ENCODE measurements at places on chromosomes 6 and 20.

DNA sequence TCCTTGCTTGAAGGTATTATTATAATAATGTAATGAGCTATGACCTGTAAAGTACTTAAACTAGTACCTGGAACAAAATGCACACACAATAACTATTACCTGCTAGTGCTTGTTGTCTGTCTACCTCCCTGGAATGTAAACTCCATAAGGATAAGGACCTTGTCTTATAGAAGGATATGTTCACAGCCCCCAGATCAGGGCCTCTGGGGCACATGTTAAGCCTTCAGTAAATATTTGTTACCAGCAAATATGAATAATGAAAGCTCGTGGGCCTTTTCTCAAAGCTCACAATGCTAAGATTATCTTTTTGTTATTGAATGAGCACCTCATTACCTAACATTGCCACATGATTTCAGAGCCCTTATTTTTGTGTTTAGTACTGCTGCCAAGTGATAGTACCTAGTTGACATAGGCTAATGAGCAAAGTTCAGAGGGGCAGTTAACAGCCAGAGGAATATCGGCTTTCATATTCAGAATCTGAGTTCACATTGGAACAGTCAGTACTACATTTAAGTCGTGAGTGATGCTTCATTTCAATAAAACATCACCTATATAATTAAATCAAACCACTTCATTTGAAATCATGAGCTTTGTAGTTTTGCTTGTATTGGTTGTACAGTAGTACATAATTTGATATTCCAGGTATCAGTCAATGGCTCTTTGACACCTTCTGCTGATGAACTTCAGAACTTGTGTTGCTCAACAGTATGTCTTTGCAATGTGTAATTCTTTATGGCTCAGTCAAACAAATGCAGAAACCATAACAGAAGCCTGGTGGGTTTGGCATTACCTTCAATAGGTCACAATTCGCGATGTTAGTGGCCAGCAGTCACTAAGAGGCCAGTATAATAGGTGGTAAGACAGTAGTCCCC is 11.8 kb upstream of the SMLR1 start:
- DNase-seq, result no peak

- DNase-seq, result no peak
These were observed 3.2 kb downstream of the USP45 start for GRCh38 chr6:99512033-99512432.

DNA sequence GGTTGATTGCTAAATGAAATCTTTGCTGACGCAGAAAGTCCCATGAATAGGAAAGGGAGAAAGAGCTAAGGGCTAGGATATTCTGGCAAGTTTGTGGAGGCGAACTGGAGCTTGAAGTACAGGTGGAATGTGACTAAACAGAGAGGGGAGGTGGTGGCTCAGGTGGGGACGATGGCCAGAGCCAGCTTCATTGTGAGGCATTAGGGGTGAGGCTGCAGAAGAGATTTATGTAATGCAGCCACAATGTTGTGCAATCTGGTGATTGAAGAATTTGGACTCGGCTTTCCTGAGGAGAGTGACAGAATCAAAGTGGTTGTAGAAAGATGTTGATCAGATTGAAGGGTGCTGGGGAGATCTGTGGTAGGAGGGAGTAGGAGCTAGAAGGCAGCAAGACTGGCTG is 42.9 kb upstream of the SPACA1 start:
- DNase-seq, result no peak

GRCh38 chr20:58388028-58388601 is 914 bp upstream of the VAPB start:
- no peak for DNase-seq

DNA sequence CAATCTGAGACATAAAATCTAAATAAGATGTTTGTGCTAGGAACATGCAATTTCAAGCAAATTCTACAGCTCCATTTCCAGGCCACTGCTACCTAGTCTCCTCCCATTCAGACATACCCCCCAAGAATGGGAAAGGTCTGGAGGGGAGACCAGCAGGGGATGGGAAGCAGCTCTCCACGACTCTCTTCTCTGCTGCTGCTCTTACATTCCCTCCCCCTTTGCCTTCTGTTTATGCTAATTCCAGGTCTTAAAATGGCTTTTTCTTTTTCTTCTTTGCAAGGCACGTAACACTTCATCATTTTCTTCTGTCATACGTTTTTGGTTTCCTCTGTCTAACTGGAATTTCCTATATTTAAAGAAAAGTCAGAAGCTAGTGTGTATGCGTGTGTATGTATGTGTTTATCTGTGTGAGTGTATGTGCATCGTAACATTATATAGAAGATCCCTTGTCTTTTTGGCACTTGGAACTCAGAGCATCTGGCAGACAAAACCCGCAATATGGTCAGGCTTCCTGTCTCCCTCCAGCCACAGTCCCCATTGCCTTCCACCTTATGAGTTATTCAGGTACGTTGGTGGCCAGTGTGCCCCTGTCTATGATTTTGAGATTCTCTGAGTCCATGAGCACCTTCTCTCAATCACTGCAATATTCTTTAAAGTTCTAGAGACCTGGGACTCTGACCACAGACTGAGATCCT is 493.7 kb downstream of the BTBD3 start:
- DNase-seq, result no peak

- DNase-seq, result no peak
These were observed 8.8 kb downstream of the RPL10A start for GRCh38 chr6:35477028-35477427.

- DNase-seq, result peak; percentile 86
These were observed 21.0 kb upstream of the PRELID3B start for GRCh38 chr20:59063358-59064213.

DNA sequence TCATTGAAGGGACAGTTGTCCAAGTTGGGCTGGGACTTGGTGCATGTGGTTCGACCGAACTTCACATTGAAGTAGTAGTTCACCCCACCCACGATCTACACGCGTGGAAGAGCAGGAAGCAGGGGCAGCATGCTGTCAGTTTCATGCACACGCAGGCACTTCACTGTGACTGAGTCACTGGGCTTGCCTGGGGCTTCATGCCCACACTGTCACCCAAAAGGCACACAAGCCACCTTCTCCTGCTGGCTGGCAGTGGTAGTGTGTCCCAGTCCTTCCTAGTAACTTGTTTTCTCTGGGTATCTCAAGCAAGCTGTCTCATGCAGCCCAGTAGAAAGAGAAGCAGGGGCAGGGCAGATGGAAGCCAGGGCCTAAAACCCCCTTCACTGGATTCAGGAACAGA is 2.0 kb downstream of the CST5 start:
- no peak for DNase-seq

GRCh38 chr6:18883851-18884250 is 496.7 kb downstream of the RNF144B start:
- no peak for DNase-seq

GRCh38 chr6:128981716-128982115 is 98.8 kb downstream of the LAMA2 start:
- DNase-seq, result no peak

- DNase-seq, result no peak
These were observed 642 bp downstream of the NKX2-2 start for GRCh38 chr20:21513181-21513663.

DNA sequence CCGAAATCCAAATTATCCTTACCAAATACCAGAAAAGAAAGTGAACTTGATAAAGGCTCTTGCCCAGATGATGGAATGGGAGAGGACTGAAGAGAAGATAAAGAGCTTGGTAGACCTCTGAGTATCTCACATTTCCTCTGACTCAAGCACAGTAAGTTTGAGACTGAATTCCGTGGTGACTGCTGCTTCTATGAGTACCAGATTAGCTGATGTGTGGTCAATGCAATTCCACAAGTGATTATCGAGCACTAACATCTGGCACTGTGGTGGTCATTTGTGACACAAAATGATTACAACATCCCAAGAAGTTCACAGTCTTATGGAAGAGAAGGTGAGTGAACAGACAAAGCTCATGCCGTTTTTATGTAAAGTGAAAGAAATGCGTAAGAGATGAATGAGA is 2.6 kb upstream of the RPS6KA2 start:
- DNase-seq, result peak; percentile 30

- DNase-seq, result no peak
These were observed 97.5 kb downstream of the ZMYND8 start for GRCh38 chr20:47258745-47259695.

DNA sequence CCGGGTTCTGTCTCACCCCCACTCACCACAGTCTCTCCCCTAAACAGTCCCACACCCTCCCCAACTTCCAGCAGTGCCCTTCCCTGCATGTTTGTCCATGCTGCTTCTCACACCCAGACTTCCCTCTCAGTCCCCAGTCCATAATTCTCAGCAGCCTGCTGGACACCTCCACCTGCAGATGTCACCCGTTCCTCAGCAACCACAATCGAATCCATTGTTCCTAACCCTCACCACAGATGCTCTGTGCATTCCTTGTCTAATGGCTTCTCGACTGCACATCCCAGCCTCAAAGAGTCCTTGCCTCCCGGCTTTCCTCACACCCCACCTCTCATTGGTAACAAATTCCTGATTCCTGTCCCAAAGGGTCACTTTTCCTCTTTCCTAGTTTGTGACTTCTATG is 55.6 kb downstream of the GOPC start:
- DNase-seq, result no peak

- DNase-seq, result no peak
These were observed 83.7 kb upstream of the AHI1 start for GRCh38 chr6:135581211-135581610.

DNA sequence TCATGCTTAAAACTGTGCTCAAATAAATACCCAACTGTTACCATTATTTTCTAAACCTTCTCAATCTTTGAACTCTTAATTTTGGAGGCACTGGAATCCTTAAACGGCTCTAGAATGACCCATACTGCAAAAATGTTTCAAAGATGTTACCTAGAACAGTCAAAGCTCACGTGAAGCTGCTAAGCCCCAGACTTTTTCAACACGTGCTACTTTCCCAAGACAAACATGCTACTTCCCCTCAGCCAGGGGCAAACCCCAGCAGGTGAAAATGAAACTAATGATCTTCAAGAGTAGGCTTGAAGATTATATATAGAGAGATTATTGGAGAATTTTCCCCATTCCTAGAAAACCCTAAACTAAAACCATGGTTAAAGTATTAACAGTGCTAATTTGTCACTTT is 28.1 kb downstream of the HUS1B start:
- no peak for DNase-seq

DNA sequence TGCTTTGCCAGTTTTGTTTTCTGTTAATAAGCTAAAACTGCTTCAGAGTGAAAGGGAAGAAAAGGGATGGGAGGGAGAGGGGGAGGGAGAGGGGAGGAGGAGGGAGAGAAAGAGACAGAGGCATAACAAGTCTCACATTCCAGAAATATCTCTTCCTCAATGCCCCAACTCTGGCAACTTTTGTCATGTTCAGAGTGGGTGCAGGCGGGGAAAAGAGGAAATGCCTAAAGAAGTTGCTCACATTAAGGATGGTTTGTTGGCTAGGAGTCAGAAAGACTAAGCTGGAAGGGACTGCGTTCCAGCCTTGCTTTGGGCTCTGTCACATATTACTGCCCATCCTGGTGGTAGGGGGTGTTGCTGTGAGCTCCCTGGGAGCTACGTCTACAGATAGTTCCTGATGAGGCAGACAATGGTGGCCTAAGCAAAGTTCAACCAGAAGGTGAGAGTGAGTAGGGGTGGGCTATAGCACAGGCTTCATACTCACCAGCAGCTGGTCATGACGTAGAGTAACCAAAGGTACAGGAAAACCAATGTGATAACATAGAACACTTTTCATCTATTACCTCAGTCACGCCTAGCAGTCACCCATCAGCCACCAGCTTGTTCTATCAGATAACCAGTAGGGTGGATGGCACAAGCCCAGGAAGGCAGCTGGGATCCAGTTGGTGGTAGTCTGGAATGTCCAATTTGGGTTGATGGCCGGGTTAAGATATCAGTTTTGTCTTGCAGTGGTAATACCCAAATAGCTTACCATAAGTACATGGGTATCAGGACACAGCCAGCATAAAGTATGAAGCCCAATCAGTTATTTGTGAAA is 2.1 kb downstream of the TSPYL4 start:
- DNase-seq, result peak; percentile 57

DNA sequence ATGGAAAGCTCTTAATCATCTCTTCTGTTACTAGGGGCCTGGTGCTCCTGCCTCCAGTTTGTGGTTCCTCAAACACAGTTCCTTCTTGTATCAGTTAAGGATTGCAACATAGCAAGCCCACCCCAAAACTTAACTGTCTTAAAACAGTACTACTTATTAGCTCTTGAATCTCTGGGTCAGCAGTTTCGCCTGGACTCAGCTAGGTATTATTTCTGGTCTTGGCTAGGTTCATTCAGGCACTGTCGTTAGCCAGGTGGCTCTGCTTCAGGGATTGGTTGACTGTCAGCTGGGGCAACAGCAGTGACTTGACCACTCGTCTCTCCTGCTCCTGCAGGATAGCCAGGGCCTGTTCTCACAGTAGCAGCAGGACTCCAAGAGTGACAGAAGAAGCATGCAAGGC is 30.0 kb upstream of the RALY start:
- no peak for DNase-seq

- no peak for DNase-seq
These were observed 1305.2 kb downstream of the EPHA7 start for GRCh38 chr6:92114091-92114675.

- DNase-seq, result peak; percentile 37
These were observed 574 bp downstream of the RPS12 start for GRCh38 chr6:132814716-132815570.

DNA sequence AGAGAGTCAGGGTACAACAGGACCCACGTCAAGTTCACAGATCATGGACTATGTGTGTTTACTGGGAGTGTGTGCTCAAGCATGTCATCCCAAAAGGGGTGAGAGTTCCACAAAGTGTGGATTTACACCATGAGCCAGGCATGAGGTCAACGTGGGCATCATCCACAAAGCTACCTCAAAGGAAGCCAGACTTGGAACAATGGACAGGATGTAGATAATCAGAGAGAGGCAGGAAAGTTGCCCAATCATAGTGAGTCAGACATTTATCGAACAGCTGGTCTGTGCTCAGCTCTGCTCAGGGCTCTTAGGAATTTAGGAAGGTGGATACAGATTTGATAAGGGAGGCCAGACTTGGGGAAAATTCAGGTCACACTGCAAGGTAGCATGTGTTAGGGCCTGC is 317.2 kb upstream of the CDYL start:
- DNase-seq, result peak; percentile 47

DNA sequence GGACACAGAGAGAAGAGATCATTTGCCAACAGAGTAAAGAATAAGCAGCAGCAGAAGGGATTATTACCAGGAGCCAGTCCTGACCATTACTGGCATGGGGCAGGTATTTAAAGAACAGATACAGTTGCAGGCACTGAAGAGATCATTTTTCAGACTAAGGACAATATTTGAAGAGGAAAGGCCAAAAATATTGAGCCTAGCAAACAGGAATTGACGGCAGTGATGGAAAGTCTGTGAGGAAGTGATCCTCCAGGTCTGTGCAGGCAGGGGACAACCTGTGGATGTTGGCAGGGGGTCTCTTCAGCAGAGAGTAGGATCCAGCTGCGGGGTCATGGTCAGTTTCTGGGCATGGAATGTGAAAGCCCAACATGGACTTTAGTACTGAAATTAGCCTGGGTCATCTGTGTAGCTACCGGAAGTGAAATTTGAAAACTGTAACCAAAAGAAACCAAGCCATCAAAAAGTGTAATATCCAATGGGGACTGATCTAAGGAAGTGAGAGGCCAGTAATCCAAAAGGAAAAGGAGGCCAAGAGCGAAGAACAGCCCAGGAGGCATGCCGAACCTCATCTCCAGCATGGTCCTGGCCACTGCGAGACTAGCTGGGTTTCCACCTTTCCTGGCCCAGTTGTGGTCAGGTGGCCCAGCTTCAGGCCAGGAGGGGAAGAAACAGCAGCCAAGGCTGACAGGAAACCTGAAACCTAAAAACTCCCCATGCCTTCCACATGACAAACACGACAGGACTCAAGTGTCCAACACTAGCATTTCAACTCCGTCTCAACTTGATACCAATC is 115.1 kb upstream of the TNFAIP3 start:
- DNase-seq, result no peak

GRCh38 chr20:60428651-60429050 is 470.4 kb downstream of the CDH26 start:
- no peak for DNase-seq

GRCh38 chr20:37511610-37512275 is 9.3 kb upstream of the NNAT start:
- no peak for DNase-seq

Data from RKO (cell line).